Natural killer cell treated with Interleukin-12 subunit alpha and Interleukin-12 subunit beta and Interleukin-15 and Interleukin-18, amount 100 ng/mL, for 72 hours (primary cell): ENCODE measurements at places on chromosomes 3 and 15.

- DNase-seq, result no peak
Observed at GRCh38 chr3:125594581-125595011, 701 bp downstream of the OSBPL11 start.

GRCh38 chr15:101068961-101069653 lies 149.9 kb downstream of the LRRK1 start:
- no peak for DNase-seq

GRCh38 chr3:100782348-100782747 lies 73.1 kb downstream of the TFG start:
- no peak for DNase-seq

DNA sequence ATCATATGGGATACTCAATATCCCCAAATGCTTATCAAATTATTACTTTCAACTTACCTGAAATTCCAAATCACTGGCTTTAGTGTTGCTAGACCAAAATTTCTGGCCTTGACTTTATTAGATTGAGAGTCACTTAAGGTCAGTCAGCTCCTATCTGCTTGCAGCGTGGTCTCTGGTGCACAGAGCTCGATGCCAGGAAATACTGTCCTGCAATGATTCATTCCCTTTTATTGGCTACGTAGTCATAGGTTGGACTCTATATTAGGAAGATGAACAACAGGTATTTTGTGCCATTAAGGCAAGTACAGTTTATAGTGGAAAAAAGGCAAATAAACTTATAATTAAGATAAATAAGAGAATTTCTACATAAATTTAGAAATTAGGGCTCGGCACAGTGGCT lies 378.6 kb upstream of the MCTP2 start:
- no peak for DNase-seq

- DNase-seq, result no peak
Observed at GRCh38 chr3:4656059-4656458, 162.9 kb downstream of the ITPR1 start.

DNA sequence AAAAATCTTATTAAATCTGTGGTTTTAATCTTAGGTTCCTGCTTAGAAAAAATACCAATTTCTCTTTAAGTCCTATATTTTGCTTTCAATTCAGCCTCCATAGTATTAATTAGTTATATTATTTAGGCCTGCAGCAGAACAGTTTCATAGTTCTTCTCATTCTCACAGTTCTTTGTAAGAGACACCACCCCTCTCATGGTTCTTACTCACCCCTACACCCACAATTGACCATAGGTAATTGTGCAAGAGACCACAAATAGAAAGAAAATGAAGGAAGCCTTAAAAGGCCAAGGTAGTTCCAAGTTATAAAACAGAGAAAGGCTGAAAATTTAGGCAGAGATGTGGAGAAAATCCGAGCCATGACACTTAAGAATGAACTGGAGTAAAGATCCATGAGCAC lies 415.3 kb downstream of the TIGIT start:
- DNase-seq, result no peak

DNA sequence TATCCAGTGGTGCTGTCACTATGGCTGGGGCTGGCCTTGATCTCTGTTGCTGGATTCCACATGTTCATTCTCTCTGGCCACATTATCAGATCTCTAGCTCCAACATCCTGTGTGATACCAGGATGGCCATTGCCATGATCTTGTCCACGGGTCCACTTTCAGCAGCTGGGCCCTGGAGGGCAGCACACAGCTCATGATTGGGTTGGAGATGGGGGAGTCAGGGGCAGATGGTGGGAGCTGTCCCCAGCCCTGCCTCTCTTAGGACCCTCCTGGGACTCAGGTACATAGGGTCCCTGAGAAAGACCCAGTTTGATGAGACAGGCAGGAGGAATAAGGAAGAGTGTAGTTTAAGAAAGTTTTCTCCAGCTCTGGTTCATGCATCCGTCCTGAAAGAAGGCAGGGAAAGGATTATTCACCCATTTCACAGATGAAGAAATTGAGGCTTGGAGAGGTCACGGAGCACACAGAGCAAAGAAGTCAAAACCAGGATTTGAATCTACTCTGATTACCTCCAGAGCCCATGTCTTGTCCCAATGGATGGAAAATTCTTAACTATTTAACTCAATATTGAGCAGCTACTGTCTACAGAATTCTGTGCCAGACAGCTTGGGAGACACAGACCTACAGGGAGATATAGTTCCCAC lies 100.5 kb downstream of the LINGO1 start:
- DNase-seq, result no peak

- no peak for DNase-seq
Observed at GRCh38 chr3:125194849-125195601, 17.5 kb downstream of the SLC12A8 start.

- DNase-seq, result no peak
Observed at GRCh38 chr3:112123548-112123947, 9.5 kb downstream of the GCSAM start.

GRCh38 chr3:46755646-46756045 lies 38.0 kb upstream of the PRSS50 start:
- DNase-seq, result no peak

- DNase-seq, result no peak
Observed at GRCh38 chr15:63345391-63345752, 36.3 kb downstream of the CA12 start.
